ENCODE measurements at places on chromosomes 3 and 15. TPM values are rescaled to one million over a fixed set of nuclear protein-coding genes. Genes with fewer than 3 reads are reported as not detected.

EAF2 gene
- total RNA-seq = 1.4 TPM

BFSP2 gene
- total RNA-seq = not detected

NRROS gene
- total RNA-seq = 0.72 TPM

GPR149 gene
- total RNA-seq = not detected

ERC2 gene
- total RNA-seq = 0.36 TPM

C3orf20 gene
- total RNA-seq = under 0.01 TPM

SLC35G2 gene
- total RNA-seq = 8.0 TPM

RASGRP1 gene
- 0.36 TPM for total RNA-seq

MINDY4B gene
- not detected for total RNA-seq

ZNF774 gene
- 1.8 TPM for total RNA-seq

SRGAP3 gene
- 4.7 TPM for total RNA-seq

RARB gene
- total RNA-seq = 4.1 TPM

STX19 gene
- total RNA-seq = not detected

UBR1 gene
- total RNA-seq = 35.5 TPM

GOLGA6D gene
- total RNA-seq = not detected

A4GNT gene
- not detected for total RNA-seq

TMEM108 gene
- 0.36 TPM for total RNA-seq

ACAA1 gene
- 20.0 TPM for total RNA-seq

ROPN1 gene
- total RNA-seq = not detected

TTLL13 gene
- under 0.01 TPM for total RNA-seq
